ENCODE measurements at places on chromosomes 3 and 15. TPM values are rescaled to one million over a fixed set of nuclear protein-coding genes. Genes with fewer than 3 reads are reported as not detected.

DNA sequence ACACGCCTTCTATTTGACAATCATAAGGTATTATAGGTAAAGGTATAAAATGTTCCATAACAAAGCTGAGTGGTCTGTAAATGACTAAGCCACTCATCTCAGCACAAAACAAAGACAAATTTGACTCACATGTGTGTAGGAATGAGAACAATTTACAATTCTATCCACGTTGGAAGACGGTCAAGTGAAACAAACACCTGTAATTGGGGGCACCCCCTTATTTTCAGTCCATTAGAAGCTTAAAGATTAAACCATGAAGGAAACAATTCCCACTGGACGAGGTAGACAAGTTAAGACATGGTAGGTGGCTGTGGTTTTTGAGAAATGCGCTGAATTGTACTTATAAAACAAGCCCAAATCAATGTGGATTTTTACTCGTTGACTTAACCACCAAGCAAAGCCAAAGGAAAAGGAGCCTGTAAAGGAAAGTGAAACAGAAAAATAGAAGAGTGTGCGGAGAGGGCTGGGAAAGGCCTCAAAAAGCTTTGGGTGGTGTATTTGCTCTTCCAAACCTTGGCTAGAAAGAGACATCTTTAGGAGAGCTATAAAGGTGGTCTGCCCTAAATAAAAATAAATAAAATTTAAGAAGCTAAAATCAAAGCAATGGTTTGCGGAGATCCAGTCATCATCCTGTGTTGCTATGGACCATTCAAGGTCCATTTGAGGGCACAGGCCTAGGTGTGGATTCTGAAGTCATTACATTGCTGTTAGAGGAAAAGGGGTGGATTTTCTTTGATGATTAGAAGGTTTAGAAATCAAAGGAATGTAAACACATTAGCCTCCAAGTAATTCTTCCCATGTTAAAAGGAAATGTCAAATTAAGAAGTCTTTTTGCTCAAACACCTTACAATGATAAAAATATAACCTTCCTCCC is 135.0 kb downstream of the TFG start:
- DNase-seq = no peak

GRCh38 chr3:158086776-158087175 is 19.4 kb downstream of the SHOX2 start:
- no peak for DNase-seq

- DNase-seq = no peak
Measured at GRCh38 chr15:99578809-99579208, 13.0 kb downstream of the MEF2A start.

Gene IGSF11
- total RNA-seq = 0.17 TPM

Gene ISY1
- 6.4 TPM for total RNA-seq

Gene TRH
- total RNA-seq = 0.28 TPM

Gene PLOD2
- 27.2 TPM for total RNA-seq

Gene PLA1A
- total RNA-seq = 6.0 TPM

DNA sequence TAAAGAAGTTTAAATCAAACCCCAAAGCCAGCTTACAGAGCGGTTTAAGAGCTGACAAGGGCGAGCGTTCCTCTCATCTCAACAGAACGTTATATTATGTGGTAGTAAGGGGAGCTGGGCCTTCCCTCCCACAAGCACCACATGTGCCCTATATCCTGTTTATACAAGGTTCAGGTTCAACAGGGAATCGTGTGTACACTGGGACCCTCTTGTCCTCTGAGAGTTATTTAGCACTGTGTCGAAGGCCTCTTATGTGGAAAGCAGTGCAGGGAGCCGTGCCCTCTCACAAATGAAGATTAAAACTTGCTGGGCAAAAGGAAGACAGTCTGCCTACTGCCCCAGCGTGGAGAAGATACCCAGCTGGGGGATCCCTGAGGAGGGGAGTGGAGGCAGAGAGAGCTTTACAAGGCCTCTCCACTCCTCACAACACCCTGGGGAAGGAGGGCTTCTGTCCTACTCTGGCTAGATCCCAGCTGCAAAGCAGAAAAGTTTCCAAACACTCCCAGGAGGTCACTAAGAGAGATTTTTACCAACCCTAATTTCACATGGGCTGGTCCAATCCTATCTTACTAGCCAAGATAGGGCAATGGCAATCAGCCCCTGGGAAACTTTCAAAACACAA is 2.9 kb downstream of the TLE3 start:
- no peak for DNase-seq

All from liver (tissue), 10 donors.